Panc1 (cell line): ENCODE measurements at places on chromosomes 12 and 14. TPM values are rescaled to one million over a fixed set of nuclear protein-coding genes. Genes with fewer than 3 reads are reported as not detected.

GRCh38 chr14:103143506-103143905 is 20.2 kb downstream of the TNFAIP2 start:
- no peak for DNase-seq

DNA sequence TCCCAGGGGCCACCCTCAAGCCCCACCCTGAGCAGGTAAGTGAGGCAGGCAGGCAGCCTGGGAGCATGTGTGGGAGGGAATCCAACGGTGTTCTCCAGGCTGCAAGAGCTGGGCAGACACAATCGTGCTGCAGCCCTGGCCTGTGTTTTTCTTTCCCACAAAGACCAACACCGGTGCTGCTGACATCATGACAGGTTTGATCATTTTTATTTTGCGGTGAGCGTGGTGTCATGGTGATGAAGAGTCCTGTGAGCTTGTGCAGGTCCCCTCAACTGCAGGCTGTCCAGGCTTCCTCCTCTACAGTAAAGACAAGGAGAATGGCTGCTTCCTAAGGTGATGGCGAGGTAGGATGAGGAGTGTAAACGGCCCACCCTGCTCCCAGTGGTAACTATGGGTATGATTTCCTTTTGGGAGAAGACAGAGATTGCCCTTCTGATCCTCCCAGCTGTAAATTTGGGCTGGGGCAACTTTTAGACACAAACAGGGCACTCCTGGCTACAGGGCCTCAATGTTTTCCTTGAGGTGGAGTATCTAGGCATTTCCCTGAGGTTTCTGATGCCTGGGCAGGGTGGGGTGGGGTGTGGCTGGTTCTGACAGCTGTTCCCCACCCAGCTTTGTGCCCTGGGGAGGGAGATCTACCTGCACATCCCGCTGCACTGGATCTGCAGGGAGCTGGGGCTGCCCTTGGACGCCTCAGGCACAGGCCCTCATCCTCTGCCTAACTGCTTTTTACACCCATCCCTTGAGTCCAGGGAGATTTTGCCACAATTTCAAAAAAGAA is 109.1 kb downstream of the VCPKMT start:
- DNase-seq = no peak

DNA sequence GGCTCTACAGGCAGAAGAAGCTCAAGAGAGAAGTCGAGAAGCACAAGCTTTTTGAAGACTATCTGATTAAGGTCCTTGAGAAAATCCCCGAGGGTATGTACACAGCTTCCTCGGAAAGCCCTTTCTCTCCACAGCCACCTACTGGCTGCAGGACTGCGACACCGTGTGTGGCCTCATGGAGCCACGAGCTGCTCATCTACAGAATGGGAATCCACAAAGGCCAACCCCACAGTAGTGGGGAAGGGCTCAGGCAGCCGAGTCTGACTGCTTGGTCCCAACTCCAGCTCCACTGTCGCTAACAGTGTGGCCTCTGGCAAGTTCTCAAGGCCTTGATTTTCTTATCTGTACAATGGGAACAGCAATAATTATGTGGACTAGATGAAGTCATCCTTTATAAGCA is 2.5 kb downstream of the CCDC197 start:
- no peak for DNase-seq

- no peak for DNase-seq
Measured at GRCh38 chr14:96050482-96050881, 11.3 kb downstream of the C14orf132 start.

GRCh38 chr12:48712209-48712608 is 4.3 kb downstream of the CCNT1 start:
- DNase-seq = no peak

GRCh38 chr12:91496337-91496736 is 313.7 kb upstream of the DCN start:
- no peak for DNase-seq

DNA sequence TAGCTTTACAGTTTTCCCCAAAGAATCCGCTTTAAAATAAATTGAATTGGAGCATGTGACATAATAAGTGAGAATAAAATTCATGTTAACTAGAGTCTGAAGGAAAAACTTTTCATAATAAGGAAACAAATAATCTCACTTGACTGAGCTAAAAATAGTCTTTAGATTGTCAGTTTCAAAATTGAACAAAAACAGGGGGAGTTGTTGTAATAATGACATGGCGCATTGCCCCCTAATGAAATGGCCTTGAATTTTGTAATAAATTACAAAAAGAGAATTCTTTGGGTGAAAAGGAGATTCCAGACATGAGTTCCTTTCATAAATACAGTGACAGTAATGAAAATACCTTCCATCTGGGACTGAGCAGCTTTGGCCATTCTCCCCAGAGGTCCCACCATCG is 178.6 kb downstream of the EFCAB11 start:
- DNase-seq = no peak

- no peak for DNase-seq
Measured at GRCh38 chr14:78424311-78424710, 254.1 kb downstream of the NRXN3 start.

- no peak for DNase-seq
Measured at GRCh38 chr12:93865751-93866150, 188.6 kb downstream of the CRADD start.

GRCh38 chr12:125418902-125419564 is 353.8 kb downstream of the AACS start:
- no peak for DNase-seq

- no peak for DNase-seq
Measured at GRCh38 chr14:80868260-80868659, 73.3 kb downstream of the CEP128 start.

GRCh38 chr14:20610002-20610765 is 19.0 kb upstream of the RNASE12 start:
- peak; percentile 72 for DNase-seq

DNA sequence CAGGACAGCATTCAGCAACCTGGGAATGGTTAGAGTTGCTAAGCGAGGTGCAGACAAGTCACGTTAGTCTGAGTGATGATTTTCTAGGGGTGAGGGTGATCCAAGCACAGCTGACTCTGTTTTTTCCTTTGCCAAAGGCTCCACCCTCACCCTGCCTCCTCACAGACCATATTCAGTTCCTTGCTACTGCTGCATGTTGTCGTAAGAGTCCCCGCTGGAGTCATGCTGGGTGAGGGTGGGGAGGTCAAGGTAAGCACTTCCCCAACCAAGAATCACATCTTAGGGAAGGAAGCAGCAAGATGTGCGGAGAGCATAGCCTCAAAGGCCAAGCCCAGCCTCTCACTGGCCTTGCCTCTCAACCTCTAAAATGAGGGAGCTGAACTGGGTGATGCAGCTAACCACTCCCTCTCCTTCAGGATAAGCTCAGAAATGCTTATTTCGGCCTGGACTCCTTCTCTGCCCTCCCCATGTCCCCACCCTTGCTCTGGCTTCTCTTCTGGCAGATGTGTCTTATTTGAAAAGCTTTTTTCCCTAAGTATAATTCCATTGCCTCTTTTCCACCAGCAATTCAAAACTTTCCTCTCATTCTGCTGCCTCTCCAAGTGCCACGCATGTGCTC is 66.9 kb upstream of the ACTN1 start:
- DNase-seq = no peak

- no peak for DNase-seq
Measured at GRCh38 chr12:122265476-122265875, 818 bp downstream of the VPS33A start.

GRCh38 chr12:729221-729620 is 23.2 kb upstream of the WNK1 start:
- DNase-seq = no peak

GRCh38 chr12:9810671-9811070 is 16.6 kb upstream of the KLRF1 start:
- DNase-seq = no peak

DNA sequence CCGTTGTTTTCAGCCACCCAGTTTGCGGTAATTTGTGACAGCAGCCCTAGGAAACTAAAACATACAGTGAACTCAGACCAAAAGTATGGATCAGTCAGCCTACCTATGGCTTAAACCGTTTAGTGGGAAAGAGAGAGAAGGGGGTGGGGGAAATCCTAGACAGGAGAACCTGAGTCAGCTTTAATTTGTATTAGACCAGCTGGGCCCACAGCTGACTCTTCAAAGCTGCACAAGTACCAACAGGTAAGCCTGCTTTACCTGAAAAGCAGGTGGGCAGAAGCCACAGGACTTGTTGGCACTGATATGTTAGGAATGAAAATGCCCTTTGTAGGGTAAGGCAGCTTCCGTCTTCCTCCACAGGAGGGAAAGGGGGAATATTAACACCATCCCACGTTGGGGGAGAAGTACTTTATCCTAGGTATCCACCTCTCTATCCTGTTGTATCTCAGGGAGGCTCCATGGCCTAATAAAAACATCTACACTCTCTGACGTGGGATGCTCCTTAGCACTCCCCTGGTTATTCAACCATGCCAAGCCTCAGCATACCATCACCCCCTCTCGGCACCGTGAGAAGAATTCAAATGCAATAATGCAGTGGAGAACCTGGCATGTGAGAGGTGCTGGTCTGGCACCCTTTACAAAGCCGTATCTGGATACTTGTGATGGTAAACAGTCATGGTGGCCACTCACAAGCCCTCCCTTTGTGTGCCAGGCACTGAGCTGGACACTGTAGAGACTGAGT is 70.3 kb downstream of the STON2 start:
- no peak for DNase-seq

- no peak for DNase-seq
Measured at GRCh38 chr12:114368685-114369452, 37.1 kb downstream of the TBX5 start.

- no peak for DNase-seq
Measured at GRCh38 chr12:12447837-12448236, 91.0 kb downstream of the BORCS5 start.

DNA sequence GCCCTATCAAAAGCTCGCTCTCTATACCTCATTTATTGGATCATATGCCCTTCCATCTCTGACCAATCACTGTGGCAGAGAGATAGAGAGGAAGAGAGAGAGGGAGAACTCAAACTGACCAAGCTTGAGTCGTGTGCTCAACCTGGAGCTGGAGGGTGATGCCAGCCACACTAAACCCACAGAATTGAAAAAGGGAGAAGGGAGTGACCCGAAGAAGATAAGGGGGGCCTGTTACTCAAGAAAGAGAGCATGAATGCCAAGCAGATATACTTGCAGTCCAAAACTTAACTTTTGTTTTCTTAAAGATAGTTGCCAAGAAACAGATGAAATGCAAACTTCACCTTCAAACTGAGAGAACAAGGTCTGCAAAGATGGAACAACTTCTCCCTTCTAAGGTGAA is 112.7 kb downstream of the BTG1 start:
- DNase-seq = no peak

GRCh38 chr12:29155079-29155478 is 6.0 kb downstream of the FAR2 start:
- DNase-seq = no peak

GRCh38 chr12:6116471-6117021 is 7.9 kb downstream of the VWF start:
- DNase-seq = no peak

- no peak for DNase-seq
Measured at GRCh38 chr14:46571970-46572369, 79.6 kb downstream of the RPL10L start.

- no peak for DNase-seq
Measured at GRCh38 chr14:91171291-91171690, 57.4 kb downstream of the DGLUCY start.

DNA sequence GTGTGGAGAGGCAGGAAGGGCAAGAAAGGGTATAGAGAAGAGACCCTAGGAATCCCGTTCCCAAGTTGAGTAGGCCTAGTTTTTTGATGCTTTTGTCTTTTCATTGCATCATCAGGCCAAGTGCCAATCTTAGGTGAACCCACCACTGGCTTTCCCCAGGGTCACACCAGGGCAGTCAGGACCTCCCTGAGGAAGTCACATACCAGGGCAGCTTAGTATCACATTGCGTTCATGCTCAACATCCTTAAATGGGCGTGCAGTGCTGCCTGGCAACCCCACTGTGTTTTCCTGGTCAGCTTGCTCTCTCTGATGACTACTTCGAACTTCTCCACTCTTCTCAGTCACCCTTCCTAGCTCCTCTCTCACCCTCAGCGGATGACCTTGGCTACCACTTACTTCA is 9.0 kb downstream of the ASIC1 start:
- DNase-seq = no peak

DNA sequence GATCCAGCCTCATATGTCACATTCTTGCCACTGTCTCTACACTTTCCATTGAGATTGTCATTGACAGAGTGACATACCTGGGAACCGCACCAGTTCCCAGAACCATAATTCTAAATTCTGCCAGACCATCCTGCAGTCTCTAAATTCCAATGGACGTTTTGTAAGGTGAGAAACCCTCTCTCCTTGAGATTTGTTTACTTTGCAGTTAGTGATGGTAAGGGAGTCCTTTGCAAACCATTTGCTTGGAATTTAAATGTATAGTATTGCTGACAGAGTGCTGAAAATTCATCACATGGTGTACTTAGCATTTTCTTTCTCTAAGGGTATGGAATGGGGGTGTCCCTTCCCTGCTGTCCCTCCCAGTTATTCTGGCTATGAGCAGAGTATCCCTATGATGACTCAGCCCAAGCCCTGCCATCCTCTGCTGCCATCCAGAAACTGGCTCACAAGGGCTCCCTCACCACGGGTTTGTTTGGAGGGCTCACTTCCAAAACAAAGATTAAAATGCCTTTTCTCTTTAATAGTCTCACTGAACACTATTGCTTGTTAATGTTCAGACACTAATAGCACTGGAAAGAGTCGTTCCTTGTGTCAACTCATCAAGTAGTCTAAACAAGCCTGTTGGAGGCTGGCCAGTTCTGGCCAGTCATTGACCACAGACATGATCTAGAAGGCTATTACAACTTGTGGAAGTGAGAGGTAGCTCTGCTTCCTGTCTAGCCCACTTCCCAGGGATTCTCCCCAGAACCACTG is 129.0 kb upstream of the HMGA2 start:
- peak; percentile 88 for DNase-seq

- no peak for DNase-seq
Measured at GRCh38 chr12:3295646-3296408, 195.2 kb upstream of the PRMT8 start.

Gene PWP1
- total RNA-seq = 61.7 TPM

Gene ENDOU
- not detected for total RNA-seq

Gene ARHGEF40
- 11.1 TPM for total RNA-seq

Gene SALL2
- total RNA-seq = 1.5 TPM

Gene VRTN
- not detected for total RNA-seq

Gene GPR137C
- 2.7 TPM for total RNA-seq

Gene KRT80
- total RNA-seq = 51.5 TPM

Gene SLCO1C1
- total RNA-seq = not detected

Gene SERPINA1
- 4.9 TPM for total RNA-seq

Gene BRMS1L
- total RNA-seq = 10.5 TPM

Gene HRK
- total RNA-seq = 0.44 TPM

Gene NDUFB1
- total RNA-seq = 126 TPM

Gene ABCC9
- total RNA-seq = 0.03 TPM

Gene RERG
- not detected for total RNA-seq

Gene MFAP5
- total RNA-seq = not detected

Gene LMNTD1
- 0.13 TPM for total RNA-seq
